Spinal cord (tissue), 10 donors: ENCODE measurements at places on chromosomes 13 and 19. TPM values are rescaled to one million over a fixed set of nuclear protein-coding genes. Genes with fewer than 3 reads are reported as not detected.

DNA sequence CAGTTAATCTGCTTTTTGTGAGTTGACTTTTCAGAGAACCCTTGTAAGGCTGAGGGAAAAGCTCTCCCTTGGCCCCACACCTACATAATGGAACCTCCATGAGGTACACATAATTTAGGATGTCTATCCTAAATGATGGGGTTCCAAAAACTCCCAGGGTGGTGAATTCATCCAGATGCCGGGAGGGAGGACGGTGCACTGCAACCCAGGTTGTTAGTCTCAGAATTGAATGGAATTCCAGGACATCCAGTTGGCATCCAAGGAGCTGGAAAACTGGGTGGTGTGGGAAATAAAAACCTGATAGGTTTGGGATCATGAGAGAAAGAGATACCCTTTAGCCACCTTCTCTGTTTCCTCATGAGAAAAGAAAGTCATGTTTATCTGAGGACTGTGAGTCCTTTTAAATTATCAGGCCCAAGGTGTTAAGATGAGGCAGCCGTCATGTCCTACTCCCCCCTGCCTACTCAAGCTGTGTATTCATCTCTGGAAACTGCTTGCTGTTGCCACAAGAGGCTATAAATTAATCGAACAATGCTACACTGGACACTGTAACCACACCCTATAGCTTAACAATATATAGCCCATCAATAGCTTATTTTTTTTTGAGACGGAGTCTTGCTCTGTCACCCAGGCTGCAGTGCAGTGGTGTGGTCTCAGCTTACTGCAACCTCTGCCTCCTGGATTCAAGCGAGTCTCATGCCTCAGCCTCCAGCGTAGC, 49.5 kb downstream of the C13orf46 start:
- H3K27me3 ChIP-seq = no peaks in the 10 kb centered on the region
- H3K4me1 ChIP-seq = peaks cover 24% of the 10 kb centered on the region
- no peak overlapping the region for H3K27ac ChIP-seq
- no peak overlapping the region for H3K4me3 ChIP-seq
- no peaks in the 10 kb centered on the region for H3K36me3 ChIP-seq
- no peak for DNase-seq

- no peaks in the 10 kb centered on the region for H3K36me3 ChIP-seq
- no peaks in the 10 kb centered on the region for H3K4me1 ChIP-seq
- H3K27ac ChIP-seq = no peak overlapping the region
- no peaks in the 10 kb centered on the region for H3K27me3 ChIP-seq
- H3K4me3 ChIP-seq = no peak overlapping the region
- DNase-seq = no peak
These were observed 76.2 kb upstream of the IRS2 start for GRCh38 chr13:109862627-109863026.

DNA sequence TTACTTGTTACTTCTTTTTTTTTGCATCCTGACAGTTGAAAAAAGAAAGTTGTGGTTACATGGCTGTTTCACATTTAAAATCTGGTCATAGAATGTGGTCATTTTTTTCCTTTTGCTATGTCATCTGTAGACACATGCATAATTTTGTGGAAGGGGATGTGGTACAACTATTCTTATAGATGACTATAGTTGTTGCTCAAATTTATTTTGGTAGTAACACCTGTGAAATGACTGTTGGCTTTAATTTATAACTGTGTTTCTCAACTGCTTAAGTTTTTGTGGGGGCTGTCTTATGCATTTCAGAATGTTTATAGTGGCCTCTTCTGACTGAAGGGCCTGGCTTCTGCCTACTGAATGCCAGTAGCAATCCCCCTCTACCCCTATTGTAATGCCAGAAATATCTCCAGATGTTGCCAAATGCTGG, 130.5 kb downstream of the PAN3 start:
- H3K36me3 ChIP-seq = peaks cover 4% of the 10 kb centered on the region
- no peaks in the 10 kb centered on the region for H3K27me3 ChIP-seq
- H3K4me3 ChIP-seq = no peak overlapping the region
- DNase-seq = no peak
- H3K4me1 ChIP-seq = no peaks in the 10 kb centered on the region

Gene SLC7A10
- 5.4 TPM for total RNA-seq

GRCh38 chr13:22925881-22926747, 254.7 kb upstream of the SGCG start:
- H3K4me3 ChIP-seq = peak overlapping the region; percentile 31
- H3K27ac ChIP-seq = no peak overlapping the region
- peak; percentile 70 for DNase-seq
- H3K36me3 ChIP-seq = no peaks in the 10 kb centered on the region

- H3K27ac ChIP-seq = no peak overlapping the region
- no peak overlapping the region for H3K4me3 ChIP-seq
- no peaks in the 10 kb centered on the region for H3K36me3 ChIP-seq
- no peaks in the 10 kb centered on the region for H3K27me3 ChIP-seq
These were observed 199.8 kb downstream of the DNAJC15 start for GRCh38 chr13:43223216-43223615.

- no peak overlapping the region for H3K4me3 ChIP-seq
- no peaks in the 10 kb centered on the region for H3K36me3 ChIP-seq
- H3K27me3 ChIP-seq = no peaks in the 10 kb centered on the region
- peak; percentile 40 for DNase-seq
- H3K27ac ChIP-seq = no peak overlapping the region
These were observed 391.6 kb downstream of the PCDH20 start for GRCh38 chr13:61024046-61024445.

- no peak overlapping the region for H3K4me3 ChIP-seq
- H3K36me3 ChIP-seq = no peaks in the 10 kb centered on the region
- peaks cover 11% of the 10 kb centered on the region for H3K4me1 ChIP-seq
- no peak overlapping the region for H3K27ac ChIP-seq
These were observed 2.0 kb downstream of the MTUS2 start for GRCh38 chr13:28822151-28822550.

GRCh38 chr19:11279505-11280236, 16.3 kb upstream of the TSPAN16 start:
- DNase-seq = no peak

- H3K27ac ChIP-seq = no peak overlapping the region
- no peaks in the 10 kb centered on the region for H3K4me1 ChIP-seq
- no peaks in the 10 kb centered on the region for H3K27me3 ChIP-seq
- H3K4me3 ChIP-seq = no peak overlapping the region
- DNase-seq = no peak
These were observed 7.8 kb downstream of the DHX34 start for GRCh38 chr19:47356900-47357299.

Gene RFPL4AL1
- total RNA-seq = not detected

Gene IGFL4
- 1.6 TPM for total RNA-seq

Gene COMP
- total RNA-seq = 0.40 TPM

Gene OR10H1
- total RNA-seq = not detected

DNA sequence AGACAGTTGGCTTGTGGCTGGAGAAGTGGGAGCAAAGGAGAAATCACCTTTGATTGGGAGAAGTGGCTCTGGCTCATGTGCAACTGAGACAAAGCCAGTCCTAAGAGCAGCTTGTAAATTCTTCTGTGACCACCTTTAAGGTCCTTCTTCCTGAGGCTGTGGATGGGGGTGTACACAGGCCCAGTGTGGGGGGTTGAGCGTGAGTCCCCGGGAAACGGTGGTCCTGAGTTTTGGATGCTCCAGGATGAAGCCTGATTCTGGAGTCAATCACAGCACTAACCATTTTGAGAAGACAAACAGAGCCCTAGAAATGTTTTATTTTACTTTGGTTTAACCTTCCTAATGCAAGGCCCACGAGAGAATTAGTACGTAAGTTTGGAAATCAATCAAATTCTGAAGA, 3.9 kb upstream of the CEBPA start:
- peaks cover 14% of the 10 kb centered on the region for H3K4me1 ChIP-seq
- no peak for DNase-seq
- no peaks in the 10 kb centered on the region for H3K36me3 ChIP-seq
- H3K27me3 ChIP-seq = peaks cover 24% of the 10 kb centered on the region
- H3K27ac ChIP-seq = no peak overlapping the region

GRCh38 chr19:34595683-34596082, 81.3 kb downstream of the SCGB2B2 start:
- peaks cover 2% of the 10 kb centered on the region for H3K36me3 ChIP-seq
- no peaks in the 10 kb centered on the region for H3K27me3 ChIP-seq
- no peak overlapping the region for H3K27ac ChIP-seq
- no peak for DNase-seq
- H3K4me3 ChIP-seq = no peak overlapping the region
- H3K4me1 ChIP-seq = peaks cover 29% of the 10 kb centered on the region

Gene MYPOP
- total RNA-seq = 2.5 TPM

Gene FCER2
- 0.59 TPM for total RNA-seq

Gene SLC5A5
- 6.8 TPM for total RNA-seq

DNA sequence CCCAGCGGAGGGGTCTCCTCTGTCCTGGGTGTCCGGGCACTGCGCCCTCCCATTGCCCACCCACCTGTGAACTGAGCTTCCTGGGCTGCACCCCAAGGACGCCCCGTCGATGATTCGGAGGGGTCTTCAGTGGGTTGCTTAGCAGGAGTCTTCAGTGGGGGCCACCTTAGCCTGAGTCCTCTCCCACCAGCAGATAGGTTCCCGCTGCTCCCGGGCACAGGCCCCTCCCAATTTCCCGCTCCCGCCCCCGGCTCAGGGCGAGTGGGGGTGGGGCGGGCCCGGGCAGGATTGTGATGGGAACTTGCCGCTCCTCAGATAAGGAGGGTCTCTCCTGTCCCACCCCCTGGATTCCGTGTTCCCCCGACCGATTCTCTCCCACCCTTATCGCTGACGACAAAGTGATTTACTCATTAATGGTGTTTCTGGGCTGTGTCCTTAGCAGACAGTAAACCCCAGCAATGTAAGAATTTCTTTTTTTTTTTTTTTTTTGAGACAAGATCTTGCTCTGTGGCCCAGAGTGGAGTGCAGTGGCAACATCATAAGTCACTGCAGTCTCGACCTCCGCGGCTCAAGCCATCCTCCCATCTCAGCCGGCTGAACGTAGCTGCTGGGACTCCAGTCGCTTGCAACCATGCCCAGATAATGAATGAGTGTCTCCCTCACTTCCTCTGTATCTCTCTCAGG, 655 bp upstream of the S1PR5 start:
- no peak overlapping the region for H3K27ac ChIP-seq
- H3K27me3 ChIP-seq = peaks cover 74% of the 10 kb centered on the region
- H3K4me1 ChIP-seq = peaks cover 18% of the 10 kb centered on the region
- H3K36me3 ChIP-seq = no peaks in the 10 kb centered on the region
